ENCODE measurements at places on chromosomes 16 and 17.

- DNase-seq, result no peak
- no peaks in the 10 kb centered on the region for H3K27me3 ChIP-seq
- H3K27ac ChIP-seq, result no peak overlapping the region
- no peaks in the 10 kb centered on the region for H3K36me3 ChIP-seq
- no peaks in the 10 kb centered on the region for H3K4me1 ChIP-seq
- H3K4me3 ChIP-seq, result no peak overlapping the region
Measured at GRCh38 chr17:17364338-17364667, 61.1 kb downstream of the NT5M start.

DNA sequence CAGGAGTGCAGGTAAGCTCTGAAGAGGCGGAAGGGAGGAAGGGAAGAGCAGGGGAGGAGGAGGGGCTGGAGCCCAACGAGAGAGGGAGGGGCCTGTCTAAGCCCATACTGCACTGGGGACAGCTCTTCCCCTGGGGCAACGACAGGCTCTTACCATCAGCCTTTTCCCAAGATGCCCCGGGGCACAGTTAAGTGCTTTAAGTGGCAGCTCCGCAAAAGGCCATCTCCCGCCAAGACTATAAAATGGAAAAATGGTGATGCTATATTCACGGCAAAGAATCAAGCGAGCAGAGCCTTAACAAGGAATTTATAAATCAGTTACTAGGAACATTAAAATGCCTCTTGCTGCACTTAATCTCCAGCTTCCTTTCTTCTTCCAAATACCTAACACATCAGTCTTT is 110.2 kb upstream of the NLRP1 start:
- H3K4me1 ChIP-seq, result peaks cover 3% of the 10 kb centered on the region
- no peak overlapping the region for H3K27ac ChIP-seq
- DNase-seq, result no peak
- H3K36me3 ChIP-seq, result no peaks in the 10 kb centered on the region
- no peaks in the 10 kb centered on the region for H3K27me3 ChIP-seq

GRCh38 chr16:78817200-78817739 is 717.8 kb downstream of the WWOX start:
- H3K27ac ChIP-seq, result no peak overlapping the region
- no peaks in the 10 kb centered on the region for H3K27me3 ChIP-seq
- no peaks in the 10 kb centered on the region for H3K36me3 ChIP-seq
- no peak for DNase-seq
- no peaks in the 10 kb centered on the region for H3K4me1 ChIP-seq
- no peak overlapping the region for H3K4me3 ChIP-seq

GRCh38 chr16:84643180-84643583 is 5.1 kb upstream of the KLHL36 start:
- no peaks in the 10 kb centered on the region for H3K27me3 ChIP-seq
- no peaks in the 10 kb centered on the region for H3K36me3 ChIP-seq
- peak overlapping the region; percentile 15 for H3K27ac ChIP-seq
- no peak overlapping the region for H3K4me3 ChIP-seq
- peaks cover 11% of the 10 kb centered on the region for H3K4me1 ChIP-seq

GRCh38 chr16:11916524-11917285 is 949 bp upstream of the GSPT1 start:
- H3K36me3 ChIP-seq, result no peaks in the 10 kb centered on the region
- DNase-seq, result peak; percentile 35
- H3K27me3 ChIP-seq, result peaks cover 2% of the 10 kb centered on the region
- peaks cover 5% of the 10 kb centered on the region for H3K4me1 ChIP-seq
- no peak overlapping the region for H3K27ac ChIP-seq

GRCh38 chr16:3836641-3837040 is 43.9 kb downstream of the CREBBP start:
- no peak overlapping the region for H3K4me3 ChIP-seq
- H3K27ac ChIP-seq, result no peak overlapping the region
- H3K4me1 ChIP-seq, result no peaks in the 10 kb centered on the region
- no peaks in the 10 kb centered on the region for H3K27me3 ChIP-seq

- H3K4me1 ChIP-seq, result no peaks in the 10 kb centered on the region
- H3K36me3 ChIP-seq, result no peaks in the 10 kb centered on the region
- no peak for DNase-seq
- H3K4me3 ChIP-seq, result no peak overlapping the region
- no peaks in the 10 kb centered on the region for H3K27me3 ChIP-seq
- H3K27ac ChIP-seq, result no peak overlapping the region
Measured at GRCh38 chr16:74556375-74556922, 50.5 kb downstream of the GLG1 start.

- H3K36me3 ChIP-seq, result no peaks in the 10 kb centered on the region
- no peaks in the 10 kb centered on the region for H3K27me3 ChIP-seq
- H3K27ac ChIP-seq, result no peak overlapping the region
- no peak for DNase-seq
- no peaks in the 10 kb centered on the region for H3K4me1 ChIP-seq
Measured at GRCh38 chr16:23382279-23382678, 70.7 kb downstream of the COG7 start.

DNA sequence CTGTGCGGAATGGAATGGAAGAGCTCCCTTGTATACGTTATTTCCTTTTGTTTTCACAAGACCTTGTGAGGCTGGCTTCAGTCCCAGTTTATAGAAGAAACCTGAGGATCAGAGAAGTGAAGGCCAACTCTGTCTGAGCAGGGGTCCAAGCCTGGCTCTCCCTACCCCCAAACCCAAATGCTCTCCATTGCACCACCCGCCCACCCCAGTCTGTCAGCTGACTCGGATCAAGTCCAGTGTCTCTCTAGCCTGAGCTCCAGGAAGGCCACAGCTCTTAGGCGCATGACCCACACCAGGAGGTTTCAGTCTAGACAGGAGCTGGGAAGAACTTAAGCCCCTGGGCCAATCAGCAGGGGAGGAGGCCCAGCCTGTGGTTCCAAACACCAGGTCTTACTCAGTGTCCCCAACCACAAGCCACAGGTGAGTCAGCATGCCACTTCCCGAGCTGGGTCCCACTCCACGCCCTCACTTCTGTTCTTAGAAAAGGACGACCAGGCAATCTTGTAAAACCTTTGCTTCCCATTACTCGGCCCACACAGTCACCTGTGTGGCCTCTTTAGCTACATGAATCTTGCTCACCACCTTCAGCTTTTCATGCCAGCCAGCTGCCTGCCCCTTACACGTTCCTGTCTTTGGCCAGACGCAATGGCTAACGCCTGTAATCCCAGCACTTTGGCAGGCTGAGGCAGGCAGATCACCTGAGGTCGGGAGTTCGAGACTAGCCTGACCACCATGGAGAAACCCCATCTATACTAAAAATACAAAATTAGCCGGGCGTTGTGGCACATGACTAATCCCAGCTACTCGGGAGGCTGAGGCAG is 27.8 kb downstream of the TK2 start:
- H3K4me3 ChIP-seq, result no peak overlapping the region
- no peaks in the 10 kb centered on the region for H3K36me3 ChIP-seq
- peaks cover 17% of the 10 kb centered on the region for H3K4me1 ChIP-seq
- H3K27ac ChIP-seq, result no peak overlapping the region
- peak; percentile 60 for DNase-seq

DNA sequence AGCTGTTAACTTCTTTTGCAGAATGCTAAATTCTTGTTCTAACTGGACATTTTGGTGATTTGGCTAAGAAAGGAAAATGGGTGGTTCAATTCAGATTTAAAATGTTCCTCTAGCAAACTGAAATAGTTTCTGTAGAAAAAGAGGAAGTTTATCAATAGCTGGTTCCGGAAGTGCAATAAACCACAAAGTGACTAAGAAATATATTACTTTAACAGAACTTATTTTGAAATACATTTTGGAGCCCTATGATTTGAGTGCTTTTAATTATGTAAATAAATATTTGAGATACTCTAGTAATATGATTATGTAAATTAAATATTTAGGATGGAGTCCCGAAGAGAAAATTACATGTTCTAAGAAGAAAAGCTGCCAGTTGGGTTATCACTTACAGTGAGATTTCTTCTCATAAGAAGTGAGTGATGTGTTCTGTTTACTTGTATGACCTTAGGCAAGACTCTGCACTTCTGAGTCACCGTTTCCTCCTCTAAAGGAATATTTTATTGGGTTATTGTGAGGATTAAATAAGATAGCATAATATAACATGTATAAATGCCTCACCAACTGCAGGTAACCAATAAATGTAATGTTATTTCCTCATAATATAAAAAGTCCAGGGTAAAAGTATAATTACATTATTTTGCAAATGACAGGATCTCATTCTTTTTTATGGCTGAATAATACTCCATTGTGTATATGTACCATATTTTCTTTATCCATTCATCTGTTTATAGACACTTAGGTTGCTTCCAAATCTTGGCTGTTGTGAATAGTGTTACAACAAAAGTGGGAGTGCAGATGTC is at the start of gene EVI2B:
TSS of gene EVI2B (minus strand) at position 73 of the 800 bp plus-strand sequence. CDS start 8,445 bp downstream, outside the sequence.
- H3K36me3 ChIP-seq, result no peaks in the 10 kb centered on the region
- DNase-seq, result peak; percentile 6
- H3K27me3 ChIP-seq, result no peaks in the 10 kb centered on the region
- no peaks in the 10 kb centered on the region for H3K4me1 ChIP-seq
- no peak within 1 kb of the TSS for H3K27ac ChIP-seq
- no peak within 1 kb of the TSS for H3K4me3 ChIP-seq

- H3K27ac ChIP-seq, result no peak overlapping the region
- no peak overlapping the region for H3K4me3 ChIP-seq
- peak; percentile 47 for DNase-seq
Measured at GRCh38 chr17:77887464-77888241, 70.8 kb upstream of the TNRC6C start.

- H3K4me1 ChIP-seq, result no peaks in the 10 kb centered on the region
- H3K27me3 ChIP-seq, result no peaks in the 10 kb centered on the region
- H3K36me3 ChIP-seq, result no peaks in the 10 kb centered on the region
- H3K27ac ChIP-seq, result no peak overlapping the region
- no peak overlapping the region for H3K4me3 ChIP-seq
Measured at GRCh38 chr16:10668322-10669045, 26.2 kb downstream of the TEKT5 start.

DNA sequence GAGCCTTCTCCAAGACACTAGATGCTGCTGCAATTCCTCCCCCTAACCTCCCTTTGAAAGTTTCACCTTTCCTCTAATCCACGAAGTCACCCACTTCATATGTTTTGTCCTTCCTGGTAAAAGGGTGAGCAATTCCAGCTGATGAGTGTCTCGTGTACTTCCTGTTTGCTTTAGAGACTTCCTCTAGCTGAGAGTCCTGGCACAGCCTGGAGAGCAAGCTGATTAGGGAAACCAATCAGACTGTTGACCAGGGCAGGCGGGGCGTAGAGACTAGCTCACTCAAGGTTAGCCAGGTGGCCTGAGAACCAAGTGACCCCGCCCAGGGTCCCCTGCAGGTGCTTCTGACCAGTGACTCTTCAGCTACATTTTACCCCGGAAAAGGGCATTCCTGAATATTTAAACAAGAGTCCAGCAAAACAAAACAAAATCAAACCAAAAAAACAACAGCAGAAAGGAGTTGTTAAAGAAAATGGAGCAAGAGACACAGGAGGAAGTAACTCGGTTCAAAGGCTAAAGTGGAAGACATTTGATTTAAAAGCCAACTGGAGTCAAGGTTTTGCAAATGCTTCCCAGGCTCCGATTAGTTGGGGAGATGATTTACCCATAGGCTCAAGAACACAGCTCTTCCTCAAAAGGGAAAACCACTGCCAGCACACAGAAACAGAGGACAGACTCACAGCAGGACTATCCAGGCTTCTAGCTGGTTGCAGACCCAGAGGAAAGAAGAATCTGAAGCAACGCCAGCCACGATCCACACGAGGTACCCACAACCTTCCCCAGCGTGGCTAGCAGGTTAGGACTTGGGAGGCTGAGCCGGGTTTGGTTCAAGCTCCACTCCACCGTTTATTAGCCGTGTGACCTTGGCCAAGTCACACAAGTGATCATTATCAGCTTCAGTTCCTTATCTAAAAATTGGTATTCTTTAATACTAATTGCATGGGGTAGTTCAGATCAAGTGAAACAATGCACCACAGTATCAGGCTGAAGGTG is 13.4 kb downstream of the HSPB9 start:
- no peaks in the 10 kb centered on the region for H3K27me3 ChIP-seq
- peak; percentile 22 for DNase-seq
- no peak overlapping the region for H3K4me3 ChIP-seq
- peaks cover 10% of the 10 kb centered on the region for H3K4me1 ChIP-seq

DNA sequence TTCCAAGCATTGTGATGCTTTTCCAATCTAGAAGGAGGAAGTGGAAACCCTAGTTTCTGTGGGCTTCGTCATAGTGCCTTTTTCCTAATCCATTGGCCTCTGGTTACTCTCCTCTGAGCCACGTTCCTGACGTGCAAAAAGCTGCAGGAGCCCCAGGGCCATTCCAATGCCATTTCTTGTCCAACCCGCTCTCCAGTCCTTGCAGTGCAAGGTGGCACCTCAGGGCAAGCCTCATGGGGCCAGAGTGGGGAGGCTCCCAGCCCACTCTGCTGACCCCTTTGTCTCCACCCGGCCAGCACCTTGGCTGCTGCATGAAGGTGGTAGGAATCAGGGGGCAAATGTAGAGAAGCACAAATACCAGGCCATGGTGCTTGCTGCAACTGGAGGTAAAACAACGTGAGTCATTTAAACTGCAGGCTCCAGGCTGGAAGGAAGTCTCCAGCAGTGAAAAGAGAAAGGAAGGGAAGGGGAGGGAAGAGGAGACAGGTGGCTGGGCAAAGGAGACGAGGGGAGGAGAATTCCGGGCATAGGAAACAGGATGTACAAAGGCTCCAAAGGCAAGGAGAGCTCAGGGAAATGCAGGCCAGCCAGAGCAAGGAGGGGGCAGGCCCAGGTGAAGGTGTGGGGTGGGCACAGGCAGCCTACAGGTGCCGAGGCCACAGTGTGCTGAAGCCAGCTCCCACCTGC is 168.2 kb upstream of the TNRC6C start:
- H3K4me1 ChIP-seq, result peaks cover 5% of the 10 kb centered on the region
- H3K36me3 ChIP-seq, result no peaks in the 10 kb centered on the region
- H3K27me3 ChIP-seq, result peaks cover 22% of the 10 kb centered on the region

GRCh38 chr16:3035972-3036725 is 595 bp downstream of the BICDL2 start:
- DNase-seq, result no peak
- peaks cover 5% of the 10 kb centered on the region for H3K4me1 ChIP-seq
- H3K36me3 ChIP-seq, result no peaks in the 10 kb centered on the region
- H3K27me3 ChIP-seq, result peaks cover 10% of the 10 kb centered on the region

- no peak overlapping the region for H3K27ac ChIP-seq
- H3K36me3 ChIP-seq, result no peaks in the 10 kb centered on the region
- no peaks in the 10 kb centered on the region for H3K4me1 ChIP-seq
- DNase-seq, result no peak
- H3K4me3 ChIP-seq, result no peak overlapping the region
Measured at GRCh38 chr17:66240013-66240412, 10.8 kb upstream of the APOH start.

DNA sequence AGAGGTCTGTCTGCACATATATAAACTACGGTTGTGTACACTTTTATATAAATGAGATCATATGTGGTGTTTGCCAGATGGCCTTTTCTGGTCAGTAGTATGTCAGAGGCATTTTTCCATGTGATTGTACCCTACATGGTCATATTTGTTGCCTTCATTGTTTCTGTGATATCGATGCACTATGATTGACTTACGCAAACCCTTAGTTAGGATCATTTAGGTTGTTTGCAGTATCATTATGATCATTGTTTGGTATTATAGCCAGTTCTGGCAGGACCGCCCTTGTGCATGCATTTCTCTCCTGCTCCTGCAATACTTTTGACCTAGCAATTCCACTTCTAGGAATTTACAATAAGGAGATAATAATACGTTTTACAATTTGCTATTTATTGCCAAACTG is 169.1 kb downstream of the MSI2 start:
- DNase-seq, result no peak
- H3K27ac ChIP-seq, result no peak overlapping the region
- peaks cover 3% of the 10 kb centered on the region for H3K36me3 ChIP-seq
- H3K4me3 ChIP-seq, result no peak overlapping the region
- H3K27me3 ChIP-seq, result no peaks in the 10 kb centered on the region
- H3K4me1 ChIP-seq, result peaks cover 5% of the 10 kb centered on the region

GRCh38 chr16:78994135-78994745 is 606.3 kb downstream of the MAF start:
- H3K36me3 ChIP-seq, result no peaks in the 10 kb centered on the region
- H3K4me1 ChIP-seq, result peaks cover 7% of the 10 kb centered on the region
- no peaks in the 10 kb centered on the region for H3K27me3 ChIP-seq
- peak; percentile 32 for DNase-seq
- H3K27ac ChIP-seq, result no peak overlapping the region
- no peak overlapping the region for H3K4me3 ChIP-seq

Data from trophoblast cell (in vitro differentiated cells and primary cell).